Iris pigment epithelial cell (primary cell): ENCODE measurements at places on chromosomes 4 and X.

- no peak for DNase-seq
Observed at GRCh38 chr4:10684631-10685030, at the start of gene CLNK. Gene CLNK, minus strand, starts transcription at chr4:10684768. Its CDS starts 16,899 bp downstream, at chr4:10667869.

DNA sequence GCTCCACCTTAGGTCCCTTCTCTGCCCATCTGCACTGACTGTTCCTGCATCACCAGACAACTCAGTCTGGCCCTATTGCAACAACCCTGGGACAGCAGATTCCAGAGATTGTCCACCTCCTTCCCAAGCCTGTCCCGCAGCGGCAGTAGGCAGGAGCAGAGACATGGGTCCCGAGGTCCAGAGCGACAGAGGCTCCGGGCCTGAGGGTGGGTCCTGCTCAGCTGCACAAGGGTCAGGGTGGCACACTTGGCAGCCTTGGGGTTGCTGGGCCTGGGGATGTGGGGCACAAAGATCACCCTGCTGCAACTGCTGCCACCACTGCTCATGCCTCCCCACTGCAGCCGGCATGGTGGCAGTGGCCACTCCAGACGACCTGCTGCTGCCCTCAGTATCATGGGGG is 674.5 kb downstream of the SH3BGRL start:
- DNase-seq, result no peak

DNA sequence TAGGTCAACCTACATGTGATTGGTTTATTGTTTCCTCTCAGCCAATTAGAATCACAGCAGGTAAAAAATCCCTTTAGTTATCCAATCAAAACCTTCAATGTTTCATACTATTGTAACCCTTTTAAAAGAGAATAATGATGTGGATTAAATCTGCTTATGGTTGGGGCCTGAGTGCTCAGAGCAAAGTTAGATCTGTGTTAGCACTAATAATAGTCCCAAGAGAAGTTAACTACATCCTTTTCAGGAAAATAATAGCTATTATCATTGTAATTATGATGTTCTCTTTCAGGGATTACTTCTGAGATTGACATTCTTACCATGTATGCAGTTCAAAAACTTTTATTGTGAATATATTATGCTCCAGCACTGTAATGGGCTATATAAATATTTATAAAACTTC is 262.6 kb upstream of the ARX start:
- DNase-seq, result no peak

DNA sequence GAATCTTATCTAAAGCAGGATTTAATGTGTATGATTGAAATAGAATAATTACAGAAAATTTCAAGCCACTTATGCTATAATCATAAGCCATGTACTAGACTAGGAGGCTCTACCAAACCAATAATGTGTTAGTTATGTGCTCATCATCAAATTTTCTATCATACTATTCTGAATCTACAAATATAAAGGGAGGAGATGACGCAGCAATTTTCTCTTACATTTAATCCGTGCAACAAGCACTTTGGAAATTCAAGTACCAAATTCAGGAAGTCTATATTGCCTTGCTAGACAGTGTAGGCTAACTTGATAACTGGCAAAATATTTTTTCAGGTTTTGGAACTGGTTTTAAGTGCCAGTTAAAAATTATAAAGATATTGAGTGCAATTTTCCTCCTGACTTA is 283.5 kb downstream of the C4orf33 start:
- DNase-seq, result no peak

- no peak for DNase-seq
Observed at GRCh38 chr4:152064282-152064681, 303.5 kb upstream of the GATB start.

GRCh38 chrX:72366701-72367454 is 61.2 kb upstream of the CITED1 start:
- DNase-seq, result no peak

GRCh38 chr4:169582706-169583105 is 29.7 kb downstream of the NEK1 start:
- DNase-seq, result peak; percentile 86

- peak; percentile 81 for DNase-seq
Observed at GRCh38 chr4:147118528-147118927, 172.9 kb upstream of the TTC29 start.

- DNase-seq, result no peak
Observed at GRCh38 chr4:14449308-14449707, 553.0 kb upstream of the CPEB2 start.

DNA sequence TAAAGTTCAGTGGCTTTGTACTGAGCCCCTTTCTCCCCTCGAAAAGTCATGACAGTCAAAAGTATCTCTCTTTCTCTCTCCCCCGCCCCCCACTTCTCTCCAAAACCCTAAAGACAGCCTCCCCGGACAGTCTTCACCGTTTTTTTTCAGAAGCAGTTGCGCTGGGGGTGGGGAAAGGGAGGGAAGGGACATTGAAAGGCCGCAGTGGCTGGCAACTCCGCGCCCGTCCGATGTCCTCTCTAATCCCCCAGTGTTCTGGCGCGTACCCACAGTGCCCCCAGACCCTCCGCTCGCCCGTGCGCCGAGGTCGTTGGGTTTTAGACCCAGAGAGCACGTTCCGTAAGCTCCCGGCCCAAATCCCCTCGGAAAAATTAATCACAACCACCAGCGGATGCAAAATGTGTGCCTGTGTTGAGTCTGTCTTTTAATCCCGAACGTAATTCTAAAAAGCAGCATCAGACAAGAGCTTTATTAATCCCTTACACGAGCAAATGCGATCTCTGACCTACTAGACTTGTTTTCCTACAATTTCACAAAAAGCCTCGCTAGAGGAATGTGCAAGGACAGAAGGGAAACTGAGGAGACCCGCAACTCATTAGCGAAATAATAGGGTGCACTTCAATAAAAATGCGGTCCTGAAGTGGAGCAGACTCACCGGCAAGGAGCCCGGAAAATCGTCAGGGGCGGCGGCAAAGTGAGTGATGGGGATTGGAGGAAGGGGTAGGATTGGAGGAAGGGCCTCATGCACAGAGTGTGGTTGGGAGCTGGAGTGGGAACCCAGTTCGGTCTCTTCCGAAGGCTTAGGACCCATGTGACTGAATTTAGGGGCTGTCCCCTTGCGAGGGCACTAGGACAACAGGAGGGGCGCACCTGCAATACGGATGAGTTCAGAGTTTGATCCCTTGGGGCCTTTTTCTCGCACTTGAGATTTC is 12.2 kb upstream of the PRDM8 start:
- no peak for DNase-seq
